ENCODE measurements at places on chromosomes 5 and 9.

DNA sequence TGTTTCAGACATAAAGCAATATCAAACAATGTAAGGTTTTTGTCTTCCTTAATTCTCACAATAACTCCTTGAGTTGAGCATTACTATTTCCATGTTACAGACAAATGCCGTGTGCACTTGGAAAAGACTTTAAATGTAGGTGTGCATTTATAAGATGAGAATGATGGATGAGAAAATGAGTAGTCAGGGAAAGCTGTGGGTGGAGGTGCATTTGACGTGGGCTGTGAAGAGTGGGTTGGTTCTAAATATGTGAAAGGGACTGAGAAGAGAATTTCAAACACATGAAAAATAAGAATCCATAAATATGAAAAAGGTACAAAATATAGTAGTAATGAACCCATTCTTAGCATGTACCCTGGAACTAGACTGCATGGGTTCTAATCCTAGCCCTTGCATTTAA is 171.6 kb upstream of the PPP2R2B start:
- DNase-seq, result no peak

GRCh38 chr9:123812984-123813383 is 116.9 kb downstream of the DENND1A start:
- no peak for DNase-seq

GRCh38 chr9:19875291-19875920 is 86.6 kb upstream of the SLC24A2 start:
- no peak for DNase-seq

GRCh38 chr5:101260857-101261256 is 357.8 kb upstream of the ST8SIA4 start:
- DNase-seq, result no peak

DNA sequence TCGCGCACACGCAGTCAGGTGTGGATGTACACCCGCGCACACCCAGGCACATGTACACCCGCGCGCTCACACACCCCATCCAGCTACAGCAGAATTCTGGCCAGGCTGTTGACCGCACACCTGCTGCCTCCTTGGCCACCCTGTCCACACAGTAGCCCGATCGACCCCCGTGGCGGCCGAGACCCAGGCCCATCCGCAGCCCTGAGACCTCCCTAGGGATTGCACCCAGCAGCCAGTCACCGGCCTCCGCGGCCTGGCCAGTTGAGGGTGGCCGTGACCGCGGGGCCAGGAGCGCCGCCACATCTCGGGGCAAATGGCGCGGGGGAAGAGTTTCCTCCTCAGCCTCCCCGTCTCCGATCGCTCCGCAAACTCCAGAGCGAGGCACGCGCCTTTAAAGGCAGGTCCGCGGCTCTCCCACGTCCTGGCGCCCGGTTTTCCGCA is 774 bp upstream of the ADAMTS16 start:
- DNase-seq, result no peak

GRCh38 chr9:12954441-12954840 is 179.6 kb downstream of the LURAP1L start:
- DNase-seq, result no peak

- no peak for DNase-seq
These were observed 8.2 kb upstream of the TYRP1 start for GRCh38 chr9:12684974-12685373.

- DNase-seq, result no peak
These were observed at the start of gene SPINK13 for GRCh38 chr5:148268566-148268965. TSS of gene SPINK13 (plus strand) at chr5:148268794. CDS start at chr5:148270073, 1,279 bp downstream.

DNA sequence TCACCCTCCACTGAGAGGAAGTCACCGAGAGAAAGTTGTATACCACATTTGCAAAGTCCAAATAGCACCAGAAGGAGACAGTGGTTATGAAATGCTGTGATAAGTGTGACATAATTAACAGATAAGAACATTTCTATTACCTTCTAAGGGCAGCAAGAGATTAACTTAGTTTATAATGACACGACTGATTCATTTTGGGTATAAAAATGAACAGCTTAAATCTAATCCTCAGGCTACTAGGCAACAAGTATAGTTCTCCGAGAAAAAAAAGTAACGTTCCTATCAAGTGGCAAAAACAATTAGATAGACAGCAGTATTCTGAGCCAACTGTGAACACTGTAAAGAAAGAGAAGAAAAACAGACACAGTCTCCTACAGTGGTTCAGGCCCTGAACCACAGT is 431.2 kb upstream of the GRAMD2B start:
- DNase-seq, result no peak

DNA sequence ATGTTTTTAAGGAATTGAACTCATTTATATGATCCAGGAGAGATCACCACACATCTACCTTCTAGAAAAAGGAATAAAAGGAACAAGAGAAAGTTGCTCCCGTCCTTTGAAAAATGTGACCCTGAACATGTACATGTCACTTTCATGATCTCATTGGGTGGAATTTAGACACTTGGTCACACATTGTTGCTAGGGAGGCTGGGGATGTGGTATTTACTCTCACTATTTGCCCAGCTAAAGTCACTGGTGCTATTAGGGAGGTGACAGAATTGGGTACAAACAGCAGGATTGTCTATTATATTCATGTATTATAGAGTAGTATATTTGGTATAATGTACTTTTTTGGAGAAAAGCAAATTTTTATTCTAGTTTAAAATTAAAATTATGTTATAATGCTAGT is 2.1 kb upstream of the CDH10 start:
- no peak for DNase-seq

GRCh38 chr9:295576-295975 is 80.9 kb downstream of the DOCK8 start:
- DNase-seq, result no peak

DNA sequence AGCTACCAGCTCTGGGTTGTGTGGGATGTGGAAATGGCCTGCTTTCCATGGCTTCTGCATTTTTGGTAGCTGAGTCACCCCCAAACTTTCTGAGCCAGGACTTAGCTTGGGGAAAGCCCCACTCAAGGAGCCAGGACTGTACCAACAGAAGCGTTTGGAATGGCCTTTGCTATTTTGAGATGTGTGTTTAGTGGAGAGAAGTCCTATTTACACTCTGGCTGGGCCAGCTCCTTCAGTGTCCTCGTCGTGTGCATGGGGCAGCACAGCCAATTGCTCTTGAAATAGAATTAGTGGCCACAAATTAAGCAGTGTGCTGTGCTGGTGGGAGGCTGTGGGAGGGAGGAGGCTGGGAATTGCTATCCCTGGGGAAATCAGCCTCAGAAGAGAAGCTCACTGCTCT is 51.6 kb downstream of the ENTREP1 start:
- no peak for DNase-seq

DNA sequence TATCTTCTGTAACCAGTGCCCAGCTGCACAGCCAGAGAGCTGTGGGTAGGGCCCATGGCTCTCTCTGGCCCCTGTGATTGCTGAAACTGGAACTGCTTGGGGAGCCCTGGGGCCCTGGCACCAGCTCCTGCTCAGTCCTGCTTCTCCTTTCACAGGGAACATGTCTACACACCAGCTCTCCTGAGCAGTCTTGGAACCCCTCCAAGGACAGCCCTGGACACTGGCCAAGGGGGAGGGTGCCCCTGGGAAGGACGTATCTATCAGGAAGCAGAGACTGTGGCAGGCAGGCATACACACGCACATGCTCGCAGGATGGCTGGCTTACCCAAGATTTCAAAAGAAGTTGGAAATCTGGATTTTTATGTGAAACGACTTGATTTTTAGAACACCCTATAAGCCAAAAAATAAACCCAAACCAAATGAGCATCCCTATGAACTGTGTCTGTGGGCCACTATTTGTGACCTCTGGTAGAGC is 8.8 kb upstream of the TRAF1 start:
- no peak for DNase-seq
